NCI-H446 treated with DMSO at 0.1 percent for 48 hours (cell line): ENCODE measurements at places on chromosomes 3 and 15.

DNA sequence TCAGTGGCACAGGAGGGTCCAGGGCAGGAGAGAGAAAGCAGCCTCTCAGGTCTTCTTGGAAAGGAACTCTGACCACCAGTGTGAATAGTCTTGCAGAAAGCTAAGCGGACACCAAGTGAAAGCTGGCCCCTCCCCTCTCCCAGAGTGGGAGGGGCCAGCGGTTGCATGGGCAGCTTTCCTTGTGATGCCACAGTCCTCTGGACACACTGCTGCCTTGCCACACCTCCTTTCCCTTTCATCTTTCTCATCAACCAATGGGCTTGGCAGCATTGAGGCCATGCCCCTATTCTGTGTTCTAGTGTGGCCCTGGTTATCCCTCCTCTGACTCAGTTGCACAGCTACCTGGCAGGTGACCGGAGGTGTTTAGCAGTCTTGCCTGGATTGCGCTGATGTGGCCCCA, 49.7 kb upstream of the GOLGA6B start:
- DNase-seq = no peak

- peak; percentile 10 for DNase-seq
These were observed 45.2 kb upstream of the PFN2 start for GRCh38 chr3:150015901-150016300.

DNA sequence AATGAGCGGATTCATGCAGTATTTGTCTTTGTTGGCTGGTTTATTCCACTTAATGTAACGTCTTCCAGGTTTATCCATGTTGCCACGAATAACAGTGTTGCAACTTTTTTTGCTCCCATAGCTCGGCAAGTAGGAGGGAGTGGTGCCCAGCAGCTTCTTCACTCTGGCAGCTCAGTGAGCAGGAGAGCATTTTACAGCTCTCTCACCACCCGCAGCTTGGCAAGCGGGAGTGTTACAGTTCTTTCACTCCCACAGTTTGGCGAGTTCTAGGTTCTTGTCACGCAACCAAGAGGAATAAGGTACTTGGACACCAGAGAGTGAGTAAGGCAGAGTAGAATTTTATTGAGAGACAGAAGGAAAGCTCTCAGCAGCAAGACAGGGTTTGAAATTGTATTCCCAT, 935.2 kb downstream of the TBL1XR1 start:
- peak; percentile 18 for DNase-seq

DNA sequence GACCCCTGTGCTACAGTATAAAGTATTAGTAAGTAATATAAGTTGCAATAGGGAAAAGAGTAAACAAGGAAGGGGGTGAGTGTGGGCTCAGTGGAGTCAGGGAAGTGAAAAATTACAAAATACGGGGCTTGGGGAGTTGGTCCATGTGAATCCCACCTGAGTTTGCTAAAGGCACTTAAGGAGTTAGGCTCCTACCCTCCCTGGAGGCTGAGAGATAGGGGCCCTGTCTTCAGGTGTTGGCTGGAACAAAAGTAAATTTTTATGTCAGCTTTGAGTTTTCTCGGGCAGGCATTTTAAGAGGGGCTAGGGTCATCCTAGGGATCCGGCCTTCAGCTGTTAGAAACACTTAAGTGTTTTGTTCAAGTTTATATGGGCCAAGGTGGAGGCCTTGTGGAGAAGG, 8.2 kb downstream of the TRPC1 start:
- no peak for DNase-seq

DNA sequence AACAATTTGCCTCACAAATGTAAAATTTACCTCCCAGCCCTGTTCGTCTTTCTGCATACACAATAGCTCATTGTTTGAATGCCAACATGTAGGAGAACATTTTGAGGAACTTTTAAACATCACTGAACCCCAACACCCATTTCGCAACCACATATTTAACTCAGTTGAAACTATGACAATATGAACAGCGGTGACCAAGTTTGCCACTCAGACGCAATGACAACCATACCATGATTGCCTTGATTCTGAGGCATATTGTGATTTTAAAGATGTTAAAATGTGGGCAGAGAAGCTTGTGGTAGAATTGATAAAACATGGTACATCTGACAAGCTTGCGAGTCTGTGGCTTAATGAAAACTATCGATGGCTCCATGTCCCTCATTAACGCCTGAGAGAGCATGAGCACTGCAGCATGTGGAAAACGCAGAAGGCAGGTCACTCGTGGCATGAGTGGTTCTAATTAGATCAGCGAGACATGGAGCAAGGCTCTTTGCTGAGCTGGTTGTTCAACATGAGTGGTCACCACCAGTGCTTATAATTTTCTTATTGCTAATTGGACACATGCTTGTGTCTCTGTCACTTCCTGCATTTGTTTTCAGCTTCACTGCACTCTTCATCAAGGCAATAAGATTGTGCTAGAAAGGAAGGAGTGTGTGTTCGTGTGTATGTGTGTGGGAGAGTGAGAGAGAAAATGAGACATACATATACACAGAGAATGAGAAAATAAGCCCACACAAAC, 116.8 kb downstream of the CHST2 start:
- DNase-seq = no peak

- no peak for DNase-seq
These were observed 82.6 kb downstream of the RPLP1 start for GRCh38 chr15:69535101-69535638.

DNA sequence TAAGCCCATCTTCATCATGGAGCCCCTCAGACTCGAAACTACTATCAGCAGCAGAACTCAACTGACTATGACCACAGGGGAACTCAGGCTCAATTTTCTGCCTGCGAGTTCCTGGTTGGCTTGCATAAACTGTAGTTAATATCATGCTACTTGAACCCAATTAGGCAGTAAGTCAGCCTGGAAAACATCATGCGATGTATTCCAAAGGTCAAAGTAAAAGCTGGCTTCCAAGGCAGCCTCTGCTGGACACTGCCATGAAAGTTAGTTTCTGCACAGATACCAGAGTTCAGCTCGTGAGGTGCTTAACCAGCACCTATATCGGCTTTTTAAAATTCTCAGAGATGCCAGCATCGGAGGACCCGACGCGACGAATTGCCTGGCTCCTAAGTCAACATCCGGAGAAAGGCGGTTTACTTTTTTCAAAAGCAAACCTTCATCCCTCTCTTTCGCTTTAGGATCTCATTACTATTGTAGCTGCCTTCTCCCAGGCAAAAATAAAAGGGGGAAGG, 3.8 kb downstream of the ANP32A start:
- no peak for DNase-seq

- no peak for DNase-seq
These were observed 96.8 kb upstream of the ROBO2 start for GRCh38 chr3:76943058-76943457.

- DNase-seq = no peak
These were observed 415.9 kb upstream of the KCNMB2 start for GRCh38 chr3:178120367-178120766.

DNA sequence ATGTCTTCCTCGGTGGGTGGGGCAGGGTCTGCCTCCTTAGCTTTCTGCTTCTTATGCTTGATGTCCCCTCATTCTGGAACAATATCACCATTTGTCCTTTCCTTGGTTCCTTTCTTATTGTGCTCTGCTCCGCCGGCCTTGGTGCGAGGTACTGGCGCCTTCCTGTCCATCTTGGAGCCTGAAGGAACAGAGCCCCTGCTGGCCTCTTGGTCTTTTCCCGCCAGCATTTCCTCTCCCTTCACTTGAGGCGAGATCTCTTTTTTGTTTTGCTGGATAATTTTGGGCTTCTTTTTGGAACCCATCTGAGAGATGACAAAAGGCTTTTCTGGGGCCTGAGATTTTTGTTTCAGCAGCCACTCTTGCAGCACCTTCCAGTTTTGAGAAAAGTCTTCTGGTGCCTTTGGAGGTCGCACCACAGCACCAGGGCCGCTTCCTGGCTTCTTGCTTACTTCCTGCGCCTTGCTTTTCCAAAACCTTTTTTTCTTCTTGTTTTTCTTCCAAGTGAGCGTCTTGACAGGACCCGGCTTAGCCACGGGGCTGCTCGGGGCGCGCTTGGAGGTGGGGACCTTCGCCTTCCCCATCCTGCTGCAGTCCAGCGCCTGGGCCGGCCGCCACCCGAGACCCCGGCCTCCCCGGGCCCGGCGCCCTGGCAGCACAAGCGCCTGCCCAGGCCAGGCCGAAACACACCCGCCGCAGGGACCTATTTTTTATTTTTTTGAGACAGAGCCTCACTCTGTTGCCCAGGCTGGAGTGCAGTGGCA, 127.1 kb downstream of the KLF13 start:
- no peak for DNase-seq

DNA sequence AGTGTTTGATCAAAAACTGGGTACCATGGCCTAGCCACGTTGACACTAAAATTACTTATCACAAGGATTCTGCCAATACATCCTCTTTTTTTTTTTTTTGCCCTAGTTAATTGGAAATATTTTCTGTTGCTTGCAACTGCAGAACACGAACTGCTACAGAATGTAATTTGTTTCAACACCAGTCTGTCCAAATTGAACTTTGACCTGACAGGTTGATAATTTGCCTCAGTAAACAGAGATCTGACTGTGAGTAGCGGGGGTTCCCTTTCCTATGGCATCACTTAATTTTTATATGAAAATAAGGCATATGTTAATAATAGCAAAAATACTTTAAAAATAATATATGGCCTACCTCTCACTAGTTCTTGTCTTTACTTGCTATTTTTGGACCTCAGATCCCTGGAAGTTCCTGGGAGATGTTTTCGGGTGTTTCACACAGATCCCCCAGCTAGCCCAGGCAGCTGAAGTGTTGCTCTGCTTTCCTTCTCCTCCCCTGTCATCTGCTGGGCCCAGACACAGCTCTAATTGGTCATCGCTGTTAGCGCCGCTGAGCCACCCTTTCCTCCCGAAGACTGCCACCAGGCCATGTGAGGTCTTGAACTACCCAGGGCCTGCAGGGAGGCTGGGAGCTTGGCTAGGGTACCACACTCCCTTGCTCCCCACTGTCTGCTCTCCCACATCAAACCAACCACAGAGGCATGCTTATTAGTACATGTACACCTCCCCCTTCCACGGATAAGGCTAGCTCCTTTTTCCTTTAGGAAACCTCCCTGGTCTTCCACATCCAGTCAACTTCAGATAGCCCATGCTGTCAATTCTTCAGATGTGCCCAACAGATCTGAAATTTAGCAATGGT, 89.8 kb upstream of the RNF7 start:
- DNase-seq = no peak

DNA sequence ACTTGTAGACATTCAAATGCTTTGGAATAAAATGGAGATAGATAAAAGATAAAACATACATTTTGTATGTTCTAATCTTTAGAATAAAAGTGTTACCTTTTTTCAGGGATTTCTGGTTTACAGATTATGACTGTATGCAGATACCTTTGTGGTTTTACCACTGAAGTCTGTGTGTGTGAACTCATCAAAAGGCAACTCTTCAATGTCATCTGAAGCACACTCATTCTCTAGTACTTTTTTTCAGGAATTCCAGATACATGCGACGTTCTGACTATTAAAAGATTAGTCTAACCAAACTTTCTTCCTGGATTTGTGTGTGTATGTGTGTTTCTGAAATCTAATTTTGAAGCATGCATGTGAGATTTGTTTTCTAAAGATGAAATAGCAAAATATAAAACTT, 188.6 kb downstream of the NLGN1 start:
- no peak for DNase-seq

GRCh38 chr3:4776980-4777581, 202.2 kb upstream of the BHLHE40 start:
- DNase-seq = no peak

DNA sequence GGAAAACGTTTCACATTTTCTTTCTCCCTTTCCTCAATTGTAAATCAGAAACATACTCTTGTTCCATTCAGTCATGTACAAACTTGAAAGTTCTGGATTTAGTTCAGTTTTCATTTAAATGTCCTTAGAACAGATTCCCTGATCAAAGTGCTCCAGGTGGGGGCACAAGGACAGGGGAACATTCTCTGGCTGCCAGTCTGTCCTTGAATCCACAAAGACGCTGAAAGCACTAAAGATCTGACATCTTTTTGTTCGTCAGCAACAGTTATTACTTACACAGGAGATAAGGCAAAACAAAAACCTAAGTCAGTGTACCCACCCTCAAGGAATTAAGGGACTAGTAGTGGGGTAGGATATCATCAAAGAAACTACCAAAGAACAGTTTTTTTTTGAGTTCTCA, 139.2 kb downstream of the GHSR start:
- no peak for DNase-seq

- DNase-seq = no peak
These were observed 3.4 kb downstream of the SLC25A26 start for GRCh38 chr3:66224220-66224619.

DNA sequence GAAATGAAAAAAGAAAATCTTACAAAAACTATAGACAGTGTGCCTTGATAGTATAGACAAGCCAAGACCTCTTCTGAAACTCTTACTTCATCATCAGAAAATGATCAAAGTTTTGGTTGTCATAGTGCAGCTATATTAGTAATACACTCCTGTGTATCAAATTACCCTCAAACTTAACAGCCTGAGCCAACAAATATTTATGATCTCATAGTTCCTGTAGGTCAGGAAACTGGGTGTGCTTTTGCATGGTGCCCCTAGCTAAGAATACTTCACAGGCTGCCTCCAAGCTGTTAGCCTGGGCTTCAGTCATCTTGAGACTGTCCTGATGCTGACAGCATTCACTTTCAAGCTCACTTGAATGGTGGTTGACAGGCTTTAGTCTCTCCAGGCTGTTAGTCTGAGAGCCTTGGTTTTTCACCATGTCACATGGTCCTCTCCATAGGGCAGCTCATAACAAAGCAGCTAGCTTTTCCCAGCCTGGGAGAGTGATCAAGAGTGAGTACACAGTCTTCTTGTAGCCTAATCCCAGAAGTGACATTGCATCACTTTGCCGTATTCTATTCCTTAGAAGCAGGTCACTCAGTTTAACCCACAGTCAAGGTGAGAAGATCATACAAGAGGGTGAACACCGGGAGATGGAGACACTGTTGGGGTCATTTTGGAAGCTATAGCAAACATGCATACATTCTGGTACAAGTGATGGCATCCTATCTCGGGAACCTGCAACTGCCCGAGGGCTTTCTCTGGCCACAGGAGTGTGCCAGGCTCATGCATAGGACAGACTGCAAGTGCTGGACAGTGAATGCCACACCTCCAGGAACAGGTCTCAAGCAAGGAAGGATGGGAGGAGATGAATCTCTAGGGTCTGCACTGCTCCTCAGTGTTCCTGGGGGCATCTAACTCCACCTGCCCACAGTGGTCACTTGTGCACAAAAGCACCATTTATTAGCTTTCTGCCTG, 173.4 kb upstream of the CADPS start:
- no peak for DNase-seq

GRCh38 chr3:70919661-70920060, 607.2 kb upstream of the MDFIC2 start:
- no peak for DNase-seq

GRCh38 chr15:31258260-31258659, 68.4 kb upstream of the KLF13 start:
- no peak for DNase-seq

DNA sequence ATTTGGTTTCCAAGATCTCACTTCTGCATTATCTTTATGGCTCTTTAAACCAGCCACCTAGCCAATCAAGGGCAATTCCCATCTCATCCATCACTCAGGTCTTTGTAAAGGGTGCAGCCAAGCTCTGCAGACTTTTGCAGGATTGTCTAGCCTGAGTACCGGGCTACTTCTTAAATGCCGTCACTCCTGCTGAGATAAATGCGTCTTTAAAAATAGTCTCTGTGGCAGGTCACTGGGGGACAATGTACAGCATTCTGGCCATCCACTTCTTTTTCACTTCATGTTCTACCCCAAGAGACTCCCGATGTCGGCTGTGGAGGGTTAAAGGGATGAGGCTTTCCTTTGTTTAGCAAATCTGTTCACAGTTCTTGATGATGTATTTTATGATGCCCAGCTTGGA, 194.7 kb downstream of the SV2B start:
- no peak for DNase-seq
